CD4-positive, alpha-beta memory T cell (primary cell): ENCODE measurements at places on chromosomes 7 and 10. TPM values are rescaled to one million over a fixed set of nuclear protein-coding genes. Genes with fewer than 3 reads are reported as not detected.

The HOXA9 gene
- not detected for polyA plus RNA-seq

The SYNPO2L gene
- not detected for polyA plus RNA-seq

The CALY gene
- 2.2 TPM for polyA plus RNA-seq

The NPFFR1 gene
- not detected for polyA plus RNA-seq

The GPR15LG gene
- polyA plus RNA-seq, result not detected

GRCh38 chr10:60845038-60845437, 66.8 kb downstream of the CDK1 start:
- no peak for DNase-seq

DNA sequence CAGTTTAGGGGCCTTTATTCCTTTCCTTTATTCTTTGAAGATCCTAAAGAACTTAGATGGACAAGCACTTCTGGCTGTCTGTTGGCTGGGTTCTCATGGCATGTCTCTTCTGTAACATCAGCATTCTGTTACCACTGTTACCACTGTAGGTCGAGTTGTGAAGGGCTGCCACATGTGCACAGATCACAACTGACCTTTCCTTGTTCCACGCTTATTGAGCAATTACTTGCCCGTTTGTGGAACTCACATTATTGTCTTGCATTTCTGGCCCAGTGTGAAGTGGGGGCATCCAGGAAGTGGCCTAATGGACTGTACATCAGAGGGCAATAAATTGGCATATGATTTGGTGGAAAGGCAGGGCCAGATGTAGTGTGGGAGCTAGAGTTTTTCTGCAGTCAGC, 23.7 kb downstream of the GBF1 start:
- DNase-seq, result no peak

GRCh38 chr7:33201821-33202220, 72.5 kb downstream of the BBS9 start:
- no peak for DNase-seq

DNA sequence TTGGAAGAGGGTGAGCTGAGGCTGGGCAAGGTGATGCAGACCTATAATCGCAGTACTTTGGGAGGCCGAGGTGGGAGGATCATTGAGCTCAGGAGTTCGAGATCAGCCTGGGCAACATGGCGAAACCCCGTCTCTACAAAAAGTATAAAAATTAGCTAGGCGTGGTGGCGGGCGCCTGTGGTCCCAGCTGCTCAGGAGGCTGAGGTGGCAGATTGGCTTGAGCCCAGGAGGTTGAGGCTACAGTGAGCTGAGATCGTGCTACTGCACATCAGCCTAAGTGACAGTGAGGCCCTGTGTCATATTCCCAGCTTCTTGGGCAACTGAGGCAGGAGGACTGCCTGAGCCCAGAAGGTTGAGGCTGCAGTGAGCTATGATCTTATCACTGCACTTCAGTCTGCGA, 13.6 kb downstream of the BMPR1A start:
- no peak for DNase-seq

GRCh38 chr10:89097226-89097625, 106.6 kb downstream of the FAS start:
- DNase-seq, result no peak

DNA sequence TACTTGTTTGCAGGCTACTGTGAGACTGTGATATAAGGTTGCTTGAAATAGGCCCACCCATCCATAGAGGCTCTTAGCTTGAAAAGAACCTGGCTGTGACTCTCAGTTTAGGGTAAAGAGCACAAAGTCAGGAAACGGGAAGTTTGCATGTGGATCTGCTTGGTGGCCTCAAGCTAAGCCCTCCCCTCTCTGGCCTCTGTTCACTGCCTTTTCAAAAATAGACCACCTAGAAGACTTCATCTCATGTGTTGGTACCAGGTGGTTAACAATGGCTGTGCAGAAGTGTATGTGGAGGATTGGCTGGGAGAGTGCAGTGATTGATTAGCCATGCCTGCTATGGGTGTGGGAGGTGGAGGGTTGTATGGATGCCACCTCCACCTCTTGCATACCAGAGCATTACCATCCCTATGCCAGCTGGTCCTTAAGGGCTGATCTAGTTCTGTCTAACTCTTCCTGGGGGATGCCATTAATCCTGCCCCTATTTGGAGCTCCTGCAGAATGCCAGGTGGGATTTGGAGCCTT, 122.0 kb downstream of the ZMIZ1 start:
- no peak for DNase-seq
